ENCODE measurements at places on chromosomes 2 and 18.

DNA sequence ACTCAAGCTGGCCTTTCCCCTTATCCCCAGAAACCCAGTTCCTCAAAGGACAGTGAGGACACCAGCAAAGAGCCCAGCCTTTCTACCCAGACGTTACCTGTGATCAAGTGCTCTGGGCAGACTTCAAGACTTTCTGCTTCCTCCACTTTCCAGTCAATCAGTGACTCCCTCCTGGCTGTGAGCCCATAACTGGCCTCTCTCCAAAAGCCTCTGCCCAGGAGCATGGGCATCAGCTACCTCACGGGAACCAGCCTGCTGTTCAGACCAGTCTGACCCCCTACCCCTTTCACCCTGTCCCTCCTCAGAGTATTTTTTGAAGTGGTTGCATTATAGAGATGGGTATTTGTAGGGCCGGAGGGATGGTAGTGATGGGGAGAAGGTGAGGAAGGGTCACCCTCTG is 27.7 kb upstream of the CYP27A1 start:
- no peak for DNase-seq

- DNase-seq: peak; percentile 12
Observed at GRCh38 chr2:25851740-25852503, 26.4 kb downstream of the ASXL2 start.

DNA sequence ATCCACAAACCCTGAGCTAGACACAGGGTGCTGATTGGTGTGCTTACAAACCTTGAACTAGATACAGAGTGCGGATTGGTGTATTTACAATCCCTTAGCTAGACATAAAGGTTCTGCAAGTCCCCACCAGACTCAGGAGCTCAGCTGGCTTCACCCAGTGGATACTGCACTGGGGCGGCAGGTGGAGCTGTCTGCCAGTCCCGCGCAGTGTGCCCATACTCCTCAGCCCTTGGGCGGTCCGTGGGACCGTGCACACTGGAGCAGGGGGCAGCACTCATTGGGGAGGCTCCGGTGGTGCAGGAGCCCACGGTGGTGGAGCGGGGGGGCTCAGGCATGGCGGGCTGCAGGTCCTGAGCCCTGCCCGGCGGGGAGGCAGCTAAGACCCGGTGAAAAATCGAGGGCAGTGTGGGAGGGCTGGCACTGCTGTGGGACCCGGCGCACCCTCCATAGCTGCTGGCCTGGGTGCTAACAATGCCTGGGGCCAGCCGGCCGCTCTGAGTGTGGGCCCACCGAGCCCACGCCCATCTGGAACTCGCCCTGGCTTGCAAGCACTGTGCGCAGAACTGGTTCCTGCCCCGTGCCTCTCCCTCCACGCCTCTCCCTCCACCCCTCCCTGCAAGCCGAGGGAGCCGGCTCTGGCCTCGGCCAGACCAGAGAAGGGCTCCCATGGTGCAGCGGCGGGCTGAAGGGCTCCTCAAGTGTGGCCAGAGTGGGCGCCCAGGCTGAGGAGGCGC is 75.6 kb downstream of the MOB4 start:
- DNase-seq: no peak

GRCh38 chr2:144078802-144079724 is 440.9 kb downstream of the ZEB2 start:
- no peak for DNase-seq

DNA sequence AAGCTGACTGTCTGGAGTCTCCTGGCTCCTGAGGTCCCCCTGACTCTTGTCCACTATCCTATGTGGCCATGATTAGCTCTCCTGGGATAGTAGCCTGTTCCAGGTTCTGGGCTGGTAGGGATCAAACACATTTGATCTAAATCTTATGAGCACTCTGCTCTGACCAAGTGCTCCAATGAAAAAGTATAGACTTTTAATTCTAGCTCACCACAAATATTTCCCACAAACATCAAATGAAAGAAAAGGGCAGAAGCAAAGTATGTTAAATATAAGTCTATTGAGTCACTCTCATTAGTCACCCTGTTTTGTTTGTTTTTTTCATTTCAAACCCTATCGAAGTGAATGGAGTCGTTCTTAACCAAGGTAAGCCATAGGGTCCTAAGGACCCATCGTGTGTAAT is 39.7 kb upstream of the NEDD4L start:
- DNase-seq: no peak

DNA sequence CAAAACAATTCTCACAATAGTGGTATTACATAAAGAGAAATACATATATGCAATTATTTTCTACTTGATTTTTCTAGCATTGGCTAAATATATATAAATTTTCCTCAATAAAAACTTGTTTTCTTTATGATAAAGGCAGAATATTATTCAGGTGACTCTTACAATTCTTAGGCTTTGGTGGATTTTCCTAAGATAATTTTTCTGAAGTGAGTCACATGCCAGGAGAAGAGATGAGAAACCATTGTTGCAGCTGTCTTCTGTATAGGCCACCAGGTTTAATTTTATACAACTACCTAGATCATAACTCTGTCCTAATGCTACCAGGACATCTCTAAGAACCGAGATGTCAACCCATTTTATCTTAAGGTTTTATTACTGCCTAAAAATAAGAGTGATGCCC is 552.4 kb upstream of the CDH2 start:
- no peak for DNase-seq

DNA sequence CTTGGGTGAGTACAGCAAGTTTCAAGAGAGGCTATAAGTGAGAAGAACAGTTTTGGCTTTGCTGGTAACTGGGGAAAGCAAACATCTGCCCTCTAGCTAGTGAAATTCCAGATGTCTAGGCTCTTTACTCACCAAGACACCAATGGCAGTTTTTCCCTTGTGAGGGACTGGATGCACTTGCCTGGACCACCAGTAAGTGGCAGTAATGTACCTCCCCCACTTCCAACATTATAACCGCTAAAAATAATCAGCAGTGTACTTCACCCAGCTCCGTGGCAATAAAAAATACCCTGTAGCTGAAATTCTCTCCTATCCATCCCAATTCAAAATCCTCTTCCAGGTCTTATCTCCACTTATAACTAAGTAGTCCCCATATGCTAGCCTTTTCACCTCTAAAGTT is 383.9 kb downstream of the ARHGAP15 start:
- DNase-seq: no peak

GRCh38 chr2:215489288-215489848 is 53.5 kb upstream of the FN1 start:
- DNase-seq: no peak

- no peak for DNase-seq
Observed at GRCh38 chr2:82730811-82731210, 1728.3 kb downstream of the SUCLG1 start.

- DNase-seq: no peak
Observed at GRCh38 chr18:51229328-51229727, 31.8 kb upstream of the MEX3C start.

DNA sequence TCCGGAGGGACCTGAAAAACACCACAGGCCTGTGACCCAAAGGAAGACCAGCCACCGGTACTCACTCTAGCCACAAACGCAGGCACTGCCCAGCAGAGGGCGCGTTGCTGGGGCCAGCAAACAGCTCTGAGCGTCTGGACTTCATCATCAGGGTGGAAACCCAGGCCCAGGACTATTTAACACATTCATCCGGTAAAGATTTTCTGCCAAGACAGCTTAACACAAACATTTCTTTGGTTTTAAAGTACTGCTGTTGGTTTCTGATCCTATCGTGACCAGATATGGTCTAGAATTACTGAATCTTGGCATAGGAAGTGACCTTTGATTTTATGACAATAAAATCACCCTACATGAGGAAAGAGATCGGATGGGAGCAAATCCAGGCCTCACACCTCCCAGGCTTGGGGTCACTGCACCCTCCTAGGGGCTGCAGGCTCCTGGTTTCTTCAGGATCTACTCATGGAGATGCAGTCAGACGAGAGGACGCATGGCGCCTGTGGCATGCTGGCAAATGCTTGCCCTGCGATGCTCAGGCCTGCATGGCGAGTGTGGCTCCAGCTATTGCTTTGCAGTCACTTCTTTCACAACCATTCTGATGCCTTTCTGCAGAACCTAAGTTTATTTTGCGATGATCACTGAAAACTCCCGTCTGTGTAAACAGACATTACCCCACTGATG is 130.4 kb downstream of the COL4A4 start:
- DNase-seq: no peak

- no peak for DNase-seq
Observed at GRCh38 chr2:109079590-109079989, 49.4 kb upstream of the SH3RF3 start.
